ENCODE measurements at places on chromosomes 3 and 15.

DNA sequence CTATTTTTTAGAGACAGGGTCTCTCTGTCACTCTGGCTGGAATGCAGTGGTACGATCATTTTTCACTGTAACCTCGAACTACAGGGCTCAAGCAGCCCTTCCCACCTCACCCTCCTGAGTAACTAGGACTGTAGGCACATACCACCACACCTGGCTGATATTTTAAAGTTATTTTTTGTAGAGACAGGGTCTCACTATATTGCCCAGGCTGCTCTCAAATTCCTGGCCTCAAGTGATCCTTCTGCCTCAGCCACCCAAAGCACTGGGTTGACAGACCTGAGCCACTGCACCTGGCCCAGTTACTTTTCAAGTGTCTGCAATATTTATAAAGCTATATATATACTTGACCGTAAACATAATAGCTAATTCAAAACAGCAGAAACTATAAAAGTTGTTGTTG, 75.0 kb downstream of the PIAS1 start:
- DNase-seq, result no peak

DNA sequence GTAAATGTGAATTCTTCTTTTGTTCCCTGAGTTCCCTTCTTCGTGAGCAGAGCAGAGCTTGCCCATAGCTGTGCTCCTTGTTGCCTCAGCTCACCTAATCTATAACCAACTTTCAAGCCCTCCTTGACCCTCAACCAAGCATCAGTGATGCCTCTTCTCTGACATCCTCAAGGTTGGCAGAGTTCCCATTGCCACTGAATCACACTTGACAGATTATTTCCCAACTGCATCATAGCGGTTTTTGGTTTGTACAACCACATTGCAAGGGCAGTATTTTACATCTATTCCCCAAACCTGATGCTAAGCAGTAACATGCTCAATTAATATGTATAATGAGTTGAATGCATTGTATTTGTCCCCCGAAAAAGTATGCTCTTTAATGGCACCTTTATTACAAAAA, 133.0 kb upstream of the SNTN start:
- DNase-seq, result no peak

GRCh38 chr15:82306791-82307713, 42.2 kb downstream of the GOLGA6L10 start:
- DNase-seq, result no peak

DNA sequence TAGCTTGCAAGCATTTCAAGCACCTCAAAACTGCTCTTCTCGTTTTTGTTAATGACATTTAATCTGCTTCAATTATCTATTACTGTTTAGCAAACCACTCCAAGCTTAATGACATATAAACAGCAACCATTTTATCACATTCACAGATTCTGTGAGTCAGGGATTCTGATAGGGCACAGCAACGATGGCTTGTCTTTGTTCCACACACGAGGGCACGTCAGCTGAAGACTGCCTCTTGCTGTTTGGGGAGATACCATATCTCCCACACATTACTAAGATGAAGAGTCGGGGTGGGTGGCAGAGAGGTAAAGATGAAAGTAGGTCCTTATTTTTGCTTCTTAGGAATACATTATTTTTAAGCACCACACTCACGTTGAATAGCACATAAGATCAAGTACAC, 19.3 kb downstream of the CPOX start:
- DNase-seq, result no peak

- no peak for DNase-seq
Measured at GRCh38 chr3:57068437-57069089, 8.1 kb downstream of the SPATA12 start.

DNA sequence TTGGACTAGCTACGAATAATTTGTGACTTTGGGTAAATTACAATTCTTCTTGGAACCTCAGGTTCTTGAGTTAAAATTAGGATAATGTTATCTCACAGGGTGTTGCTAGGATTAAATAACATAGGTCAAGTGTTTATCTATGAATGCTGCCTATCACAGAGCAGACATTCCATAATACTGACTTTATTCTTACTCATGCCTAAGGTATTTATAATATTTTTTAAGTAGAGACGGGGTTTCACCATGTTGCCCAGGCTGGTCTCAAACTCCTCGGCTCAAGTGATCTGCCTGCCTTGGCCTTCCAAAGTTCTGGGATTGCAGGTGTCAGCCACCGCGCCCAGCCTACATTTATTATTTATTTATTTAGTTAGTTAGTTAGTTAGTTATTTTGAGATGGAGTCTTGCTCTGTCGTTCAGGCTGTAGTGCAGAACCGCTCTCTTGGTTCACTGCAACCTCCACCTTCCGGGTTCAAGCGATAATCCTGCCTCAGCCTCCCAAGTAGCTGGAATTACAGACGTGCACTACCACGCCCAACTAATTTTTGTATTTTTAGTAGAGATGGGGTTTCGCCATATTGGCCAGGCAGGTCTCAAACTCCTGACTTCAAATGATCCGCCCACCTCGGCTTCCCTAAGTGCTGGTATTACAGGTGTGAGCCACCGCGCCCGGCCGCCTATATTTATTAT, 741 bp upstream of the ZNF106 start:
- DNase-seq, result no peak

- no peak for DNase-seq
Measured at GRCh38 chr3:31427623-31428022, 105.1 kb upstream of the STT3B start.

DNA sequence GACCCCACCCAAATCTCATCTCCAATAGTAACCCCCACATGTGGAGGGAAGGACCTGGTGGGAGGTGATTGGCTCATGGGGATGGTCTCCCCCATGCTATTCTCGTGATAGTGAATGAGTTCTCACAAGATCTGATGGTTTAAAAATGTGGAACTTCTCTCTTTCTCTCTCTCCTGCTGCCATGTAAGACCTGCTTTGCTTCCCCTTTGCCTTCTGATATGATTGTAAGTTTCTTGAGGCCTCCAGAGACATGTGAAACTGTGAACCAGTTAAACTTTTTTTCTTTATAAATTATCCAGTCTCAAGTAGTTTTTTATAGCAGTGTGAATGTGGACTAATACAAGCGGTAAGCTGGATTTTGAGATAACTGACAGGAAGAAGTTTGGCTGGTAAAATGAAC, 60.3 kb upstream of the MBNL1 start:
- DNase-seq, result no peak

- no peak for DNase-seq
Measured at GRCh38 chr3:13236557-13237173, 163.4 kb upstream of the IQSEC1 start.

DNA sequence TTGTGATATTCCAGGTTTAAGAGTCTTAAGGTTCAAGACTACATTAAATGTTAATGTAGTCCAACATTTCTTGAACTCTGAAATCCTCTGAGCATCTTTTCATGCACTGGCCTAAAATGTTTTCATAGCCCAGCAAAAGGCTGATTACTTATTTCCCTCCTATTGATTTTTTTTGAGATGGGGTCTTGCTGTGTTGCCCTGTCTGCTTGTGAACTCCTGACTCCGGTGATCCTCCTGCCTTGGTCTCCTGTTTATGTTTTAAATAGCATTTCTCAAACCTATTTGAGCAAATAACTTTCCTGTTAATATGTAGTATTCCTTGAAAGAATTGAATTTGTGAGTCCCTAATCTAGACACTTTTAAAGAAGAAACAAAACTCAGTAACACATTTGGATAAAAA, 133.5 kb downstream of the IGF1R start:
- no peak for DNase-seq

DNA sequence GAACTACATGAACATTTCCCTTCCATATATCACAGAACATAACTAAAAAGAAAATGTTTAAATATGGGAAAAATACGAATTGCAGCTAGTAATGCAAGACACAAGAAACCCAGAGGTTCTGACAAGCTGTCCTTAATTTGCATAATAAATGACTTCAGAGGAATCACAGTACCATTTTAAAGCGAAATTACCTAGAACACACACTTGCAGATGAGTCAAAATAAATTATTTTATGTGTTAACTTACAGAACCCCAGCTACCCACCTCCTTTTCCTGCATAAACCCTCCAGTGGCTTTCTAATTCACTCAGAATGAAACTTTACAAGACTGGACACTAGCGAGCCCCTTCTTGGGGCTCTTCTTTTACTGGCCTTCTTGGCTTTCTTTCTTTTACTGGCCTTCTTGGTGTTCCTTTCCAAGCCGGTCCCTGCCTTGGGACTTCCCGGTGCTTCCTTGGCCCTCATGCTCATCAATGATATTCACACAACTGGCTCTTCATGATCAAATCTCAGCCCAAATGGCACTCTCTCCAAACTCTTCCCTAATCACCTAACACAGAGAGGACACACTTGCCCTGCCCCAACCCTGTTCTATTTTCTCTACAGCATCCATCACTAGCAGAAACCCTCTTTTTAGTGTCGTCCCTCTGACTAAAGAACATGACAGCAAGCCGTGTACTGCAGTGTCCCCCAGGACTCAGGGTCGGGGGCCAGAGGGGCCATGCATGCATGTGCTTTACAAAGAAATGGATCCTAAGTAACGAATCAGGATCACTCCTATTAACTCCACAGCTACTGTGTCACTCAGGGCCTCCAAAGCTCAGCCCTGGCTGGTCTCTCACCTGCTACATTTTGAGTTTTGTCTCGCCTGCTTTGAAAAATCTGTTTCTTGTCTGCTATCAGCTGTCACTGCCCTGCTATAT, 4.8 kb downstream of the CHSY1 start:
- DNase-seq, result no peak

- DNase-seq, result no peak
Measured at GRCh38 chr3:184290331-184290730, 8.7 kb upstream of the PSMD2 start.

DNA sequence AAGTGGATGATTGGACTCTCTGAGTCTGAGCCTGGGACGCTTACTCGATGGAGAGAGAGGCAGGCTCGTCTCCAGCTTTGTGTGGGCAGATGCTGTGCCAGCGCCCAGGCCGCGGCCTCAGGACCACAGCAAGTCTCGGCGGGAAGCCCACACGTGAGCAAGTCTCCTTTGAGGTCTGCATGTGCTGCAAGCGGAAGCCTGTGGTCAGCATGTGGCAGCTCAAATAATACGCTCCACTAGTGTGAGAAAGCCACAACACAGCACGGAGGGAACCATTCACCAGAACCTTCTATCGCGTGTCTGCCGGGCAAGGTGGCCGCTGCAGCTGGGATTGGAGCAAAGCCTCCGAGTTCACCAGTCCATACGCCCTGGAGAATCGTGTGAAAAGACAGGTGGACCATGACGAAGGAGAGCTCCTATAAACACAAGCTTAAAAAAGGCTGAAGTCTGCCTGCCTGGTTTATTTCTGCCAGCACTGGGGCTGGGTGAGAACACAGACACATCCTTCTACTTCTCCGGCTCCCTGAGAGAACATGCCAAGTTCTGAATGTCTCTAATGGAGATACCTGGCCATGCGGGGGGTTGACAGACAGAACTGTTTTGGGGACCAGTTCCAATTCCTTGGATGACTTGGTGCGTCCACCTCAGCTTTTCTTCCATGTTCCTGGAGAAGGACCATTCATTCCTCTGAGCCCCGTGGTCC, 82.0 kb upstream of the LRIG1 start:
- peak; percentile 14 for DNase-seq

DNA sequence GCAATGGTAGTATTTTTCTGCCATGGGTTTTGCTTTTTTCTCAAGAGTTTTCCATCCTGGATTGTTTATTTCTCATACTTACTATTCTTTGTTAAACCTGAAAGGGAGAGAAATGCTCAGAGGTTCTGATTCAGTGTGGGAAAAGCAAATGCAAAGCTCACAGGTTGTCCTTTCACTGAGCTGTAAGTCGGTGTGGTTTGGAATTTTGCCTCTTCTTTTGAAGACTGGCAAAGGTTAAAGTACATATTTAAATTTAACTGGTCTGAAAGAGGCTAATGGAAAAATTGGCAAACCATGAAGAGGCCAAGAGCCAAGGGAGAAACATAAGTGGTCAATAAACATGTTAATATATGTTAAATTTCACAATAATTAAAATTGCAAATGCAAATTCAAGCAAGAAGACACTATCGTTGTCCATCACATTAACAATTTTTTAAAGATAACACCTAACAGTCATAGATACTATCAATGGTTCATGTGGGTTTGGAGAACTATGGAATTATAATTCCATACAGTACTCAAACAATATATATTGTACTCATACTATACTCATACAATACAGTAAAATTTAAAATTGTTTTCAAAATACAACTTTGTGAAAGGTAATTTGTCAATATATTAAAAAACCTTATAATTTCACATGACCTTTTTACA, 246.8 kb upstream of the STT3B start:
- no peak for DNase-seq

- DNase-seq, result peak; percentile 92
Measured at GRCh38 chr15:90838139-90838538, 30.2 kb upstream of the FURIN start.

GRCh38 chr3:58384381-58385090, 49.1 kb downstream of the PDHB start:
- no peak for DNase-seq

- DNase-seq, result no peak
Measured at GRCh38 chr3:40299721-40300335, 9.7 kb upstream of the EIF1B start.

Measured in stimulated activated CD8-positive, alpha-beta memory T cell treated with anti-CD3 and anti-CD28 coated beads, Interleukin-2, amount 100 ng/mL, for 48 hours (primary cell).